ENCODE measurements at places on chromosomes 2 and 18.

DNA sequence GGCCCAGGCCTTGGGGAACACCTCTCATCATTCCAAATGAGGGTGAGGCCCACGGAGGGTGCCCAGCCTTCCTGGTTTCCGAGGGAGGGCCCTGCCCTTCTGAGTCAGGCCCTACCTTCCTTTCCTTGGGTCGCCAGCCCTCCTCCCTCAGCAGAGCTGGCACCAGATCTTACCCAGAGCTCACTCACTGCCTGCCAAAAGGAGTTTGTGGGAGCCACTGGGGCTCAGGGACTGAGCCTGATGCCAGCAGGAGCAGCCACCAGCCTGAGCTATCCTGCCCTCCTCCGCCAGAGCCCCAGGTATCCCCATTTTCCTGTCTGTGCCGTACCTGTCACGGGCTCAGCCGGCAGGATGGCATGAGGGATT is 64.1 kb downstream of the NRP2 start:
- no peak for DNase-seq

GRCh38 chr18:6145645-6146306 is 250.5 kb upstream of the TMEM200C start:
- no peak for DNase-seq

DNA sequence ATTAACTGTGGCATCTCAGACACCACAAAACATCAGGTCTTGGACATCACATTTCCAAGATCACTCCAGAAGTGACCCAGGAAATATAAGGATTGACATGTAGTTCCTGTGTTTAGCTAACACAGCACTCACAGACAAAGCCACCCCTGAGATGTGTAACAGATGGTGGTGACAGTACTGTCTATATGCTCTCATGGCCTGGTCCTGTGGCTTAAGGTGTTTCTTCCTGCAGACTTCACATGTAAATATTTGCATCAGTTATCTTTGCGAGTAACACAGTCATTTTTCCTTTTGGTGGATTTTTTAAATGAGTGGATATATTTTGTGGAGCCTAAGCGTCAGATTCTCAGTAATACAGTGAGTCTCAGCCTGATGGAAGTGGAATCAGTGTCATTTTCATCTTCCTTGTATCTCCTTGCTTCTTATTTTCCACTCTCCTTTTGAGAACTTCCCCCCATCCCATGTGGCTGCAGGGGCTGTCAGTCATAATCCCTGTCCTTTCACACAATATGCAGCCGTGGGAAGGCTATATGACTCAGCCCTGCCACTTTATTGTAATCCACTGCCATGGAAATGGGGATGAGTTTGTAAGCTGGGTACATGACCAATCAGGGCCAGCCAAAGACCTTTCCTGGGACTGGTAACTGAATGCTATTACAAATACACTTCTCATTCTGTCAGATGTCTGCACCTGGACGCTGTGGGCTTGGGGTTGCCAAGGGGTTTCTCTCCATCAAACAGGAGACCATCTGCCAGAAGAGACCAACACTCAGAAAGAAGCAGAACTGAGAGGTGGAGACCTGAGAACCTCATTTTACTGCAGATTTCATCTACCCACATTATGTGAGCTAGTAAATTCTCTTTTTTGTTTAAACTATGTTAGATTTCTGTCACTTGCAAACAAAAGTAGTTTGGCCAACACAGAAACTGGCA is 74.3 kb downstream of the ICOS start:
- DNase-seq = no peak

- DNase-seq = no peak
These were observed 12.6 kb downstream of the BCL2 start for GRCh38 chr18:63306819-63307550.

- peak; percentile 73 for DNase-seq
These were observed at the start of gene CYTIP for GRCh38 chr2:157443795-157444640. Gene CYTIP (minus strand): TSS chr2:157444089. CDS start chr2:157444020, 69 bp downstream.

- DNase-seq = peak; percentile 16
These were observed 8.0 kb downstream of the TEX261 start for GRCh38 chr2:70986499-70987189.

GRCh38 chr2:19886261-19886660 is 15.5 kb downstream of the TTC32 start:
- no peak for DNase-seq

DNA sequence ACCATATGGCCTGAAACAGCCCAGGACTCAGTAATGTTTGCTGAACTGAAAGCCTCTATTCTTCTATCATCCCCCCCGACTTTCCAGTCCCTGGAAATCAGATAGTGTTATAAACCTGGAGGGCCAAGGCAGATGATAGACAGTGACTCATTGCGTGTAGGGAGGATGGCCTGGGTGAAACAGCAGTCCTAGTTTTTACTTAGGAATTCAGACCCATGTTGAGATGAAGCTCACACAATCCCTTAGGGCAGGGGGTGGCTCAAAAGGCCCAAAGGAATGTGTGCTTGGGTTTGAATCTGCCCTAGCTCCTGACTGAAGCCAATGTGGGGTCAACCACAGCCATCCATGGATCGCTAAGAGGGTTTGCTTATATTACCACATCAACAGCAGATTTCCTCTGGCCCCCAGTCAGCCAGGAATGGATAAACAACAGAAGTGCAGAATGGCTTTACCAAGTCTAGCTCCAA is 43.9 kb upstream of the STPG4 start:
- no peak for DNase-seq

DNA sequence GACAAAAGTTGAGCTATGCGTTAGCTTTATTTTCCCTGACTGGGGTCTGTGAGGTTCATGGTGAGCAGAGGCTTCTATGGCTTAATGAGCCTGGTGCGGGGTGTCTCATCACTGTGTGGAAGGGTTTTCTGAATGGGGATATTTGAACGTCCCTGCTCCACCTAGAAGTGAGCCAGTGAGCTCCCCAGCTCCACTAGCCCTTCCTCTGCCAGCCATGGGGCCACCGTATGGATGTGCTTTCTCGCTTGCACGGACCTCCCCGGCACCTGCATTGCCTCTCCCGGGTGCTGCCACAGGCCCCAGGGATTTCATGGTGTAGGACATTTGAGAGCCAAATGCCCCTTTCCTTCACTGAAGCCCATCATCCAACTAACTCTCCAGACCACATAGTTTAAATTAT is 37.8 kb downstream of the CYP26B1 start:
- DNase-seq = no peak

DNA sequence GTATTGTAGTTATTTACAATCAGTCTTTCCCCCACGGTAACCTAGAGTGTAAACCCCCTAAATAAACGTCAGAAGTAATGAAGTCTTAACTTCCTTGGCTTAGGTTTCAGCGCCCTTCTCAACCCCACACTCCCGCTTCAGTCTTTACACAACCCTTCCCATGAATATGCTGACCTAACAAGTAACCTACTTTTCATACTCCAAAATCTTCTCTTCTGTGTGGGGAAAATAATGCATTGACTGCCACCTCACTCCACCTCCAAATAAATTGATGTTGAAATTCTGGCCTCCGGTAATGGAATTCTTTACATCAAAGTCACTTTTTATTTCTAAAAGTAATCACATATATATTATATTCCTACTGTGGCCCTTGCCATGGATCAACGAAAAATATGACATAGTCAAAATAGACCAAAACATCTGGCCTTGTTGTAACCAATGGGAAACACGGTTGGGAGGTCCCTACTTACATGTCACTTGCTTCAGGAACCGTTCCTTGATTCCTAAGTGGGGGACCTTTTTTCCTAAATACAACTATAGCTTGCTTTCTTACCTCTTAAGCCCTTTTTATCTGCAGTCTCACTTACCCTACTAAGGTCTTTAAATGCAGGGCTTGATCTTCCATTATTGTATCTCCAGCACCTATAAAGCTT is 961 bp downstream of the GEN1 start:
- no peak for DNase-seq

- DNase-seq = no peak
These were observed 15.6 kb downstream of the CNOT9 start for GRCh38 chr2:218583983-218584850.
